ENCODE measurements at places on chromosomes 7 and 10.

DNA sequence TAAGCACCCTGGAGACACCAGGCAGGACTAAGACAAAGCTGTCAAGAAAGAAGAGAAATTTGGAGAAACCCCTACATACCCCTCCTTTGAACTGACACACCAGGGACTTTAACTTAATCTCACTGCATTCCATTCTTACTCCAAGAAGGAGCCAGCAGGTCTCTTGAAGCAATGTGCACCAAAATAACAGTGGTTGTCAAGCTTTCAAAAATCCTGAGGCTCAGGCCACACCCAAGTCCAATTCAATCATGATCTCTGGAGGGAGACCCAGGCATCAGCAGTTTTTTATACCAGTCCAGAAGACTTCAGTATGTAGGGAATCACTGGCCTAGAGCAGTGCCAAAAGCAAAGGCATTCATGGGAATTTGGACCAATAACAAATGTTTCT lies 6.8 kb downstream of the SLC25A13 start:
- DNase-seq, result no peak

DNA sequence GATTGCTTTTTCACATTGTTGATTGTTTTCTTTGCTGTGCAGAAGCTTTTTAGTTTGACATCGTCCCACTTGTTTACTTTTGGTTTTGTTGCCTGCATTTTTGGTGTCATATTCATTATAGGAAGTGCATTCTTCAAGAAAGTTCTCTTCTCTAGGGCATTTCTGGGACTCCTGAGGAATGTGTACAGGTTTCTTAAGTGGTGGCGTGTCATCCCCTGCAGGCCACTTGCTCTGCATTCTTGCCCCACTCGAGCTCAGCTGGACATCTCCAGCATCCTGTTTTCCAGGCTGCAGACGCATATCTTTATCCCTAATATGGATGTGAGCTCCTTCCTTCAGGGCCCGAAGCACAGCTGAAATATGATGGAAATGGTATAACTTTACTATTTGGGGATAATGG lies 255.6 kb upstream of the HABP2 start:
- DNase-seq, result no peak

DNA sequence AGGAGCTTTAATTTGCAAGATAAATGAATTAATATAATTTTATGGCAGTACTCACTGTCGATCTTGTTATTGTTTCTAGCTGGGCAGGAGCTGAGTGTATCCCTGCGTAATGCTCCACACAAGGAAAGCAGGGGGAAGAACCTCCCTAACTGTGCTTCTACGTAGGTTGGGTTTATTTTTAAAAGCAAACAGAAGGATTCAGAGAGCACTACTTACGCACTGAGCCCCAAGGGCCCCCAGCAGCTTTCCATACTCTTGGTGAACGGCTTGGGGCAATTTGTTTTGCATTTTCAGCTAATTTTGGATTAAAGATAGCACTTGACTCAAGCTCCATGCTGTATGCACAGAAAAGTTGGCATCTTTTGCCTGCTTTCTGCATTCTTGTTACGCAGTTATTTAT lies 9.6 kb downstream of the DUSP5 start:
- DNase-seq, result no peak

DNA sequence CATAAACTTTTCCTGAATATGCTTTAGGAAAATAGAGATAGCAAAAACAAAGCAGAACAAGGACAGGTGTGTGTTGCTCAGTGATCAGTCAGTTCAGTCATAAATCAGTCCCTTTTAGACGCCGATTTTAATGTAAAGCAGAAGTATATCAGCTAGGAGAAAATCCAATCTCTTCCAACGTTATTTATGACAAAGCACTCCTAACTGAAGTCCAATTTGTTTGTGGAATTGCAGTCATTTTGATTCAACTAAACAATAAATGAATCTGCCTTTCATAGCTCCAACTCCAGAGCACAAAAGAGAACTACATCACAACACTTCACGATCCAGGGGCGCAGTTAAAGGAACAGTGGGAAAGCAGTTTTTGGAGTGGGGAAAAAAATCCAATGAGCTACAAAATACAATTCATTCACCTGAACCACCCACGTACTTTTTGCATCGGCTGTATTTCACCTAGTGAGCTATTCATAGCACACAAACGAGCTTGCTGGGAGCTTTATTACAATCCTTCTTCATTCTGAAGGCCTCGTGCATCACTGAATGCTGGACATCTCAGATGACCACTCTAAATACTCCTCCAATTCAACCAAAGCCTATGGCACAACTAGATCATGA lies 151.3 kb downstream of the LRRN3 start:
- no peak for DNase-seq

DNA sequence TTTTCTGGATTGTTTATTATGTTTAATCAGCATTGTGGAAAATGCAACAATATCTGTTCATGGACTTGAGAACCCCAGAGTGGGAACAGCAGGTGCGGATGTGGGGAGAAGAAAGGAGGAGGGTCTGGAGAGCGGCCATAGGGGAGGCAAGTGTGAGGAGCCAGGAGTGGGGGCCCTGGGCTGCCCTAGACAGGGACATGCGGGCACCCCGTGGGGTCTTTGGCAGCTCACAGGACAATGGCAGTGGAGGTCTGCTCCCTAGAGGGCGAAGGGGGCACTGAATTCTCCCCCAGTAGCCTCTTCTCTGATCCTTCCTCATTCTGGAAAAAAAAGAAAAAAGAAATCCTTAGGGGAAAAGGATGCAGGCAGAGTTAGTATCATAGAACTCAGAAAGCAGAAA lies 8.9 kb downstream of the TMEM176B start:
- no peak for DNase-seq

DNA sequence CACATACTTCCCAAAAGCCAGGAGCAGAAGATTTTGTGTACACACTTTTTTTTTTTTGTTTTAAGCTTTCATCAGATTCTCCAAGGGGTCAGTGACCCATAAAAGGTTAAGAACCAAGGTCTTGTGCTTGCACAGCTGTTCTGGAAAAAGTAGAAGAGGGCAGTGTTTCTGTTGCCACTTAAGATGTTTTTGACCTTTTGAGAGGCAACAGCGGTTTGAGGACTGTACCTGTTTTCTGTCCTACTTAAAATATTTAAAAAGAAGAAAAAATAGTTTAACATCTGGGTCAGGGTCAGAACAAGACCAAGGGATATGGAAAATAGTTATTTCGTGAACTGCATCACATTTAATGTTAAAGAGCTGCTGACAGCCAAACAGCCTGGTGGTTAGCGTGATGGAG lies 32.9 kb downstream of the AUTS2 start:
- DNase-seq, result no peak

DNA sequence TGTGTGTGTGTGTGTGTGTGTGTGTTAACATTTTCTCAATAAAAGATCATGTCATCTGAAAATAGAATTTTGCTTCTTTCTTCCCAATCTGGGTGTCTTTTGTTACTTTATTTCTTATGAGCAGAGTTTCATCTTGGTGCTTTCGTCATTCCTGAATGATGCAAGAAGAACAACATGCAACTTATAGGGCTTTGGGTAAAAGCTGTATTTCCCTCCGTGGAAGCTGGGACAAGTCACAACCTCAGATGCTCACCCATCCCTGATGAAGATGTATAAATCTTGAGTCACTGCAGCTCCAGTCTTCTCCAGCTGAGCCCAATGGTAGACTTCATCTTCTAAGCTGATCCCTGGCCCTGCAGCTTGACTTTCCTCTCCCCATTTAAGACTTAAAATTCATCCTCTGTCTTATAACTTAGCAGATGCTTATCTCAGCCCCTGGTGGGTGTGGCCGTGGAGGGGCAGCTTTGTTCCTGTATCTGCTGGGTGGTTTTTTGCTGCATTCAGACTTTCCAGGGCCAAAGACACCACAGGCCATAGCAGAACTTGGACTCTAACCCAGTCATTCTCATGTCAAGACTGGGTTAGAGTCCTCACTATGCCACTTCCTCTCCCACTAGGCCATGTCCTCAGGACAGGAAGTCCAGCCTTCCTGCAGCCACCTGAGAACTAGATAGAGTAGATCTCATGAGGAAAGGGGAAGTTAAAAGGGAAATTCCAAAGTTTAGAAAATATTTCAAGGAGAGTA lies 356.4 kb downstream of the TNS3 start:
- no peak for DNase-seq

DNA sequence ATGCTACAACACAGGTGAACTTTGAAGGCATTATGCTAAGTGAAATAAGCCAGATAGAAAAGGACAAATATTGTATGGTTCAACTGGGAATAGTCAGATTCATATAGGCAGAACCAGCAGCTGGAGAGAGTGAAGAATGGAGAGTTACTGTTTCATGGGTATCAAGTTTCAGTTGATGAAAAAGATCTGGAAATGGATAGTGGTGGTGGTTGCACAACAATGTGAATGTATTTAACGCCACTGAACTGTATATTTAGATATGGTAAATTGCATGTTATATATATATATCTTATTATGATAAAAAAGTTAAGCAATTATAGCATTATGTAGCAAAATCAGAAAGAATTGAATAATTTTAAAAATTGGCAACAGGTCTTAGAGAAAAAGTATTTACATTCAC lies 3.9 kb downstream of the LMBR1 start:
- no peak for DNase-seq

DNA sequence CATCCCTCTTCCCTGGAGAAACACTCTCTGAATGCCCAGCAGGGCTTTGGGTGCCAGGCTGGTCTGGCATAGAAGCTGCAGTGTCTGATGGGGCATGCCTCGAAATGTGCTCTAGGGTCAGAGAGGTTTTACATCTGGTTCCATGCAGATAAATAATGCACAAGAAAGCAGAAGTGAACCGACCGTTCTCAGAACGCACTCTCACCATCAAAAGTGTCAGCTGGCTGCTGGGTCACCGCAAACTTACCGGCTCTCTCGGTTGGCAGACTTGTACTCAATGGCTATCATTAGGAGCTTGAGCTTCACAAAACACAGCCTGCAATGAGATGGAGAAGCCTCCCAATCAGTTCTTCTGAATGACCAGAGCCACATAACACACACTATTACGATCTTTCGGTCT lies 610.0 kb downstream of the KCNMA1 start:
- no peak for DNase-seq

DNA sequence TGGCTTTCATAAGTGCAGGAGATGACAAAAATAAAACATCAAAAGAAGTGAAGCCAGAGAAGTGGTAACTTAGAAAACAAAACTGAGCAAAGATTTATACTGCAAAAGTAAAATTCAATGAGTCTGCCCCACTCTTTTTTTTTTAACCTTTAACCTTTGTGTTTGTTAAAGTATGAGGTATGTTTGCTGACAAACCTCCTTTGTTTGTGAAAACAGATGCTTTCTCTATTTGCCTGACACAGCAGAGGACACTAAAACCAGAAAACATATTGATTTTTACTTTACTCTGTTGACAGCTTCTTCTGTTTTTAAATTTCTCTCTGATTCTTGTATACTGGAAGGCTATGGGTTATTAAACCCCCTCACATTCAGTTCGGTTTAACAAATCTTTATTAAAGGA lies 57.6 kb downstream of the SGMS1 start:
- no peak for DNase-seq

GRCh38 chr7:136114966-136115762 lies 138.0 kb upstream of the MTPN start:
- peak; percentile 63 for DNase-seq

DNA sequence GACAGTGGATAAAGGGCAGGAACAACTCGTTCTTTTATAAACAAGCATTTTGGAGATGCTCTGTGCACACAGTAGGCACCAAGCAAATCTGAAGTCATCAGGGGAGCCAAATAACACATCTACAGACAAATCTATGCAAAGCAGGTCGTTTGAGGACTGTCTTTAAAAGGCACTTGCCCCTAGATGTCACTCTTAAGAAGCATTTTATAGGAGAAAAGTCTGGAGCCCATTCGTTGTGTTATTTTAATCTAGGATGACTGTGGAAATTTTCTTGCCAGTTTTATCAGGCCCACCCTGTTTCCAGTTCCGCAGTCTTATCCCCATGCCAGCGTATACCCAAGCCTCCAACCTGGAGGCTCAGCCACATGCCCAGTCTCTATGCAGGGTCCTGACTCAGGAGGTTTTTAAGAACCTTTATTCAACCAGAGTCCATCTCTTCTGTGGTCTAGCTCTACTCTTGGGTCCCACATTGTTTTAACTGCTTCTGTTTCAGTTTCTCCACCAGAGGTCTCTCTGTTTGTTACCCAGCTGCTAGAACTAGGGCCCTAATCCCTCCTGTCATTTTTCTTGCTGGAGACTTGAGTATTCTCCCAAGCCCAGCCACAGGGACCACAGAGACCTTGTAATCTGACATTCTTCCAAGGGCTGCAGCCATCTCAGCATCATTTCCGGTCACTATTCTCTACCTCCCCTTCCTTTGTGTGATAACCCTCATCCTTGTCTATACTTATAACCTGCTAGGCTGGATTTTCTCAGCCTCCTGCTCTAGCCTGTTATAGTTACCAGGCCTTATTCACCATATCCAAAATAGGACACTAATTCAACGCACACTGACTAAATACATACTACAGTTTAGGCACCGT lies 26.7 kb downstream of the PIK3CG start:
- DNase-seq, result no peak
